ENCODE measurements at places on chromosomes 3 and 15. TPM values are rescaled to one million over a fixed set of nuclear protein-coding genes. Genes with fewer than 3 reads are reported as not detected.

The GPR171 gene
- total RNA-seq = 2.8 TPM

The IQCF5 gene
- not detected for total RNA-seq

The FEZF2 gene
- total RNA-seq = not detected

The THOC7 gene
- 40.8 TPM for total RNA-seq

The MFAP1 gene
- 13.9 TPM for total RNA-seq

The TM4SF4 gene
- not detected for total RNA-seq

The CPN2 gene
- total RNA-seq = 0.50 TPM

The LDHAL6B gene
- not detected for total RNA-seq

GRCh38 chr3:152281133-152281713, 12.5 kb downstream of the MBNL1 start:
- DNase-seq = no peak

DNA sequence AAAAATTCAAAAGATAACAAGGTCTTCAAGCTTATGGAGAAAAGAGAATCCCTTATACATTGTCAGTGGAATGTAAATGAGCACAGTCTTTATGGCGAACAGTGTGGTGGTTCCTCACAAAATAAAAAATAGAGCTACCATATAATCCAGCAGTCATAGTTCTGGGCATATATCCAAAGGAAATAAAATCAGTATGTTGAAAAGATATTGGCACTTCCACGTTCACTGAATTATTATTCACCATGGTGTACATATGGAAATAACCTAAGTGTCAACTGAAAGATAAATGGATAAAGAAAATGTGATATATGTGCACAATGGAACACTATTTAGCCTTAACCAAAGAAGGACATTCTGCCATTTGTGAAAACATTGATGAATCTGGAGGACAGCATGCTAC, 1161.2 kb downstream of the ROBO2 start:
- DNase-seq = no peak

DNA sequence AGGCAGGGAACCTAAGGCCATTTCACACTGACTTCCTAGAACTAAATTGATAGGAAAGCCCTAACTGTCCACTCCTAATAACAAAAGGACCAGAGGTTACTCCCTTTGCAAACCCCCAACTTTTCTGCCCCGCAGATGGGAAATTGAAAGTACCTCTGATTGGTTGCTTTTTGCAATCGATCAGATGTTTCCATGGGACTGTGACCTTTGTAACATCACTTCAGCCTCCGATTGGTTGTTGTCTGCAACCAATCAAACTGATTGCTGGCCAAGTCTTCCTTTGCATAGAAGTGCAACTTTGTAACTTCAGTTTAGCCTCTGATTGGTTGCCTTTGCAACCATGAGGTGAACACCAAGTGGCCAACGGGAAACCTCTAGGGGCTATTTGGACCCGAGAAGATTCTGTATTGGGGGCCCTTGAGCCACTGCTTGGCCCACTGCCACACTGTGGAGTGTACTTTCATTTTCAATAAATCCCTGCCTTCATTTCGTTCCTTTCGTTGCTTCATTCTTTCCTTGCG, 11.3 kb upstream of the KNL1 start:
- DNase-seq = no peak

DNA sequence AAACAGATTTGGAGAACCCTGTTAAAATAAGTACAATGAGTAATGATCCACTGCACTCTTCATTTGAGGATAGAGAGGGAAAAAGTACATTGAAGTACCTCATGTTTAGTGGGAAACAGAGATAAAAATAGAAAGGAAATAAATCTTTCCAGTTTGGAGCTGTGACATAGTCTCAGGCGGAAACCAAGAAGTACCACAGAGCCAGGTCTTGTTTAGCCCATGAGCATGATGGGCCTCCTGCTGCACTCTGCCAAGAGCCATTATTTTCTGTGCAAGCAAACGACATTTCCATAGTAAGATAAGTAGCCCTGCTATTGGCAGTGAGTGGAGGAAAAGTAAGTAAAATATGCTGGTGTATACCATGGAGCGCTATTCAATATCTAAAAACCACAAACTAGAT, 796.1 kb downstream of the TBL1XR1 start:
- DNase-seq = no peak

- no peak for DNase-seq
Measured at GRCh38 chr15:63749330-63749942, 84.3 kb downstream of the HERC1 start.

DNA sequence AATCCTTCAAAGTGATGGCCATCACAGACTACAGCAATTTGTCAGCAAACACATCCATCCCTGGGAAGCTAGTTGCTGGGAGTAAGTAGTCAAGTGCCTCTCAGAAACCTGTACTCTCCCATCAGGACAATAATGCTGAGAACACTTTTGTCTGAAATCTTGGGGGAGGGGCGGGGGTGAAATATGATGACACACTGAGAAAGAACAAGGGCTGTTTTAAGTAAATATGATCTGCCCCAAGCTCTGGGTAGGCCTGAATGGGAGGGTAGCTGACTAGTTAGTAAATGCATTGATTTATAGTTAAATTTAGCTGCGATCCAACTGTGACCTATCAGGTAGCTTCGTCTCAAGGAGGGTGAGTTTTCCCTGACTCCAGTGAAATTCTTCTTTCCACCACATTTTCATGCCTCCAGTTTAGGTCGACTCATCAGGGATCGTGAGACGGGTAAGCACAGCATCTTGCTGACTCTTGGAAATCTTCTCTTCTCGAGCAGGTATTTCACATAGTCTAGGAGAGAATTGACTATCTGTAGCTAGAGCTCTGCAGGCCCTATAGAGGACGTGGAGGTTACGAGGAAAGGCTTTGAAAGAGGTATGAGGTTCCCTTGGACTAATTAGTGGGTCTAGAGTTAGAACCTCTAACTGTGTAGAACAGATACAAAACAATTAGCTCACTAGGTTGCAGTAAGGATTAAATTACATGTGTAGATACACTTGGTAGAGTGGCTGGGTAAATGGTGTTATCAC, 213.4 kb upstream of the SLC2A2 start:
- DNase-seq = no peak

- DNase-seq = no peak
Measured at GRCh38 chr3:69126999-69127398, 4.6 kb upstream of the LMOD3 start.

DNA sequence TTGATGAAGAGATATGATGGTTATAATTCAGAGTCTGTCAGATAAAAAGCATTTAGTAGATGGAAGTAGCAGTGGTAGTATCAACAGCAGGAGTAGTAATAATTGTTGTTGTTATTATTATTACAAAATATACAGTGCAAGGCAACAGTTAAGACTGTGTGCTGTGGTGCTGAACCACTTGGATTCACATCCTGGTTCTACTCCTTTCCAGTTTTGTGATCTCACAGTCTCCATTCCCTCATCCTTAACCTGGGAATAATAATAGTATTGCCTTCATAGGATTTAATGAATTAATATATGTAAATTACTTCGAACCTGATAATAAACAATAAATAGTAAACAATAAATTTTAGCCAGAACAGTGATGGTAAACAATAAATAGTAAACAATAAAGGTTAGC, 37.1 kb upstream of the TSC22D2 start:
- DNase-seq = no peak

DNA sequence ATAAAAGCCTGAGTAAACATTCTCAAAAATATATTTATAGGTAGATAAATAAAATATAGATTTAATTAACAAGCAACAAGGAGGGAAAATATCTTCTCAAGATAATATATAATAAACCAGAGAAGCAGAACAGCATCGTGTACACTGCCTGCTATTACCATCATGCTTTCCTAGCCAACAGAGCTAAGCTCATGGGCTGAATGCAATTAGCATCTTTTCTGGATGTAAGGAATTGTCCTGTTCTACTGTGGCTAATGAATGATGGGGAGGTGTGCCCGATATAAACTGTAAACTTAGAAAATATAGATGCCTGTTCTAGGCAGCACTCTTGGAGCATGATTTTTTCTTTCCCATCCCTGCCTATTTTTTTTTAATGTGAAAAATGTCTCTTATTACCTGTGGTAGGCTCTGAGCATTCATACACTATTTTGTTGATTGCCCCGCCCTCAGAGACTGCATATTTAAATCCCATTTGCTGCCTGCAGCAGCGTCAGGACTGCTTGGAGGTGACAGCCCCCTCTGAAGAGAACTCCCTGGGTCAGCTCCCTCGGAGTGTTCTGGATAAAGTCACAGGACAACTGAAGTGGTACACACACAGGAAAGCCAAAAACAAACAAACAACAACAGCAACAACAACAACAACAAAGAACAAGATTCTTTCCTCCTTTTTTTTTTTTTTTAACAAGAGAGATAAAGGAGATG, 312.3 kb downstream of the SATB1 start:
- no peak for DNase-seq

DNA sequence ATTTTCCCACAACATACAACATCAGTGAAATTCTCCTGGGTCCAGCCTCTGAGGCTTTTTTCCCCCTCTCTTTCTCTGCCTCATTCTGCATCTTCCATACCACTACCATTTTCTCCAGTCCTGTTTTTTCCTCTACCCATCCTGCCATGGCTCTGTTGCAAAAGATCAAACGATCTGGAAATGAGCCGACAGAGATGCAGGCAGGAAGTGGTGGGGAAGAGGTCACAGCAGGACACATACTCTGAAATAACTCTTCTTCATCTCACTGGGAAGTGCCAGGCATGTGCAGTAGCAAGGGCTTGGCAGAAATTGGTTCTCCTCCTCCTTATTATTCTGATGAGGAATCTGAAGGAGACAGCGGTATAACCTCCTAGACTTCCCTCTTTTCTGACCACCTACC, 114.3 kb downstream of the CORO2B start:
- DNase-seq = no peak

GRCh38 chr15:78061963-78062427, 15.5 kb downstream of the TBC1D2B start:
- no peak for DNase-seq

GRCh38 chr3:118036215-118036614, 998.4 kb downstream of the IGSF11 start:
- DNase-seq = no peak

- no peak for DNase-seq
Measured at GRCh38 chr15:76935620-76936019, 4.1 kb downstream of the RCN2 start.

- DNase-seq = no peak
Measured at GRCh38 chr3:20055842-20056241, 15.6 kb downstream of the KAT2B start.

DNA sequence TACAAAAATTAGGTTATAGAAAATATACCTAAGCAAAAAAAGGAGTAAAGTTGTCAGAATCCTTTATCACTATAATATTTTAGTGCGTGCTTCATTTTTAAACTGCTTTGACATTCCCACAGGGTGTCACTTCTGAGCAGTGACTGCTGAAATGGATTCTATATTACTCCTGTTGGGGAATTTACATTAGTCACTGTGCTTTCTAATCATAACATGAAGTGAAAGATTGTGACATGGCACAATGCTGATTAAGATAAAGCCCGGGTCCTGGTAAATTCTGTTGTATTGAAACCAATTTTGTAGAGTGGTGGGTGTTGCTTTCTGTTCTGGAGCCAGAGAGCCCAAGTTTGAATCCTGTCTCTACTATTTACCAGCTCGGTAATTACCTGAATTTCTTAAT, 36.4 kb upstream of the EHHADH start:
- no peak for DNase-seq

DNA sequence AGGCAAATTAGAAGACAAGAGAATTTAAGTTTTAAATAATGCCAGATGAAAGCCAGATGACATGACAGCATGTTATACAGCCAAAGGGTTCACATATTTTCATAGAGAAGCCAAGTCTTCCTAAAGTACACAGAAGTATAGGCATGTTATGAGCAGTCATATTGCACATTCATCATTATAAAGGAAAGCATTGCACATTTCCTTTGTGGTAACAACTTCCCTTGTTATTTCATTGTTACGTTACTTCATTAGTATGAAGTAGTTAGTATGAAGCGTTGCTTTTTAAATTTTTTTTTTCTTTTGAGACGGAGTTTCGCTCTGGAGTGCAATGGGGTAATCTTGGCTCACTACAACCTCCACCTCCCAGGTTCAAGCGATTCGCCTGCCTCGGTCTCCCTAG, 4.6 kb upstream of the ABCC5 start:
- no peak for DNase-seq

GRCh38 chr15:86021281-86022264, 58.1 kb upstream of the AGBL1 start:
- DNase-seq = no peak

DNA sequence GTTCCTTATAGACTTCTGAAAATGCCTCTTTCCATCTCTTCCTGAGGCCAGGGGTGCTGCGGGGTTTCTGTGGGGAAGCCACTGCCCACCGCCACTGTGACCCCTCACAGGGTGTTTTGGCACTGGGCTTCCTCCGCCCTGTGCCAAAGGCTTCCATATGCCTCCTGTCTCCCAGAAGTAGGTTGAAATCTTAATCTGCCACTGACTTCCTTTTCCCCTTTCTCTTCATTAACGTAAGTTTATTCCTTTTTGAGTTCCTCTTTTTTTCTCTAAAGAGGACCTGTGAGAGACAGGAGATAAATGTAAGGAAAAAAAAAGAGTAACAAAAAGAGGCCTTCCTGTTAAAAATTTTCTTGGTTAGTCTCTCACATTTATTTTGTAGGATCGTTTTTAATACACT, 220.5 kb downstream of the CTNNB1 start:
- DNase-seq = no peak

DNA sequence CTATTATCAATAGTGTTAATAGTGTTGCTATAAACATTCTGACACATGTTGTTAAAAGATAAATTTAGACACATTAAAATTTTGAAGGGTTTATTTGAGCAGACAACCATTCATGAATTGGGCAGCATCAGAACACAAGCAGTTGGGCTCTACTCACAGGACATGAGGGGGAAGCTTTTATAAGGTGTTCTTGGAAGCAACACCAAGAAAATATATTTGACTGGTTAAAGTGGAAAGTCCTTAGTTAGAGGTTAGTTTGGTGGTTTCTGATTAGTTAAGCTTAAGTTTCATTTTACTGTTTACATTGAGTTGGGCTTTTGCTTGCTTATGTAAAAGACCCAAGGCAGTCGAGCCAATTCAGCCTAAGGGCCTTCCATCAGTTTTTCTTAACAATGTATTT, 220.7 kb downstream of the CD47 start:
- DNase-seq = no peak

DNA sequence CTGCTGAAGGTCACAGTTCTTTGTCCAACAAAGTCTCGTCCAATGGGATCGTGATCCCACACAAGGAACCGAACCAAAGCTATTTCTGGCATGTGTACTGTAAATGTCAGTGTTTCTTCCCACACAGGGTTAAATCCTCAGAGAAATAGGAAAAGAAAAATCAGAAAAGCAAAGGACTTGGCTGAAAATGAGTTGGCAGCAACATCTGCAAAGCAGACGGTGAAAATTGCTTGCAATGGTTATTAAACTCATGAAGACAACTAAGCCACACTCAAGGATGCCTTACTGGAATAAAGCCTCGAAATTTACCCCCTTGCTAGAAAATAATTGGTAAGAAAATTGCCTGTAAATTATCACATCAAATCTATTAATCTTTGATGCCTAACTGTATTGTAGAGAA, 195.2 kb upstream of the STRIT1 start:
- no peak for DNase-seq

- no peak for DNase-seq
Measured at GRCh38 chr15:76451540-76451939, 115.0 kb downstream of the ISL2 start.

GRCh38 chr15:47987908-47988532, 132.8 kb upstream of the SLC24A5 start:
- no peak for DNase-seq
